ENCODE measurements at places on chromosomes 12 and 14.
A peak's percentile ranks its signal among the peaks of the same experiment; 100 is the strongest.

DNA sequence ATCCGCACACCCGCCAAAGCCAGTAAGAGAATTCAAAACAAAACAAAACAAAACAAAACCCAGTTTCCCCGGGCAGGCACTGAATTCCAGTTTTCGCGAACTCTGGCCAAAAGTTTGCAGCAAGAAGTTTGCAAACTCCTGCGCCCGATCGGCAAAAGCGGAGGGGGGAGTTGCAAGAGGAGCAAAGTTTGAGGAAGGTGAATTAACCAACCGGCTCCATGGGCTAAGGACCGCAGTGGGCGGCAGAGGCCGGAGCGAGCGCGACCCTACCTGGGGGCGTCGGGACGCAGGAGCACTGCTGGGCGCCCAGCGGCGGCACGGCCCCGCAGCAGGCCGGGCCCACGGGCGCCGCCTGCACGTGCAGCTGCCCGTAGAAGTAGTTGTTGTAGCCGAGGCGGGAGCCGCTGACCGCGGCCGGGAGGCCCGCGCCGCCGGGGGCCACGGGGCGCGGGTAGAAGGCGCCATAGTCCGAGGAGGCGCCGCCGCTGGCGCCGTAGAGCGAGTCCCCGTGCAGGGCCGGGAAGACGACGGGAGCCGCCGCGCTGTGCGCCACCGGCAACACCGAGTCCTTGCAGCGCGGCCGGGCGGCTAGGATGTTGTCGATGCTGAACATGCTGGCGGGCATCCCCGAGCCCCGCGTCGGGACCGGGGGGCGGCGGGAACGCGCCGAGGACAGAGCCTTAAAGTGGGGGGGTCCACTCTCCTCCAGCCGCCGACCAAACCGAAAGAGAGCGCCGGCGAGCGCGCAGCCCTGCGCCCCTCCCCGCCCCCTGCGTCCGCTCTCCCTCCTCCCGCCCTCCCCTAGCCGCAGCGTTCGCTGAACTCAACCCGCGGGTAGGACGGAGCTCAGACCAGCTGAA lies at the start of gene GSC:
Gene GSC, minus strand, starts transcription at position 723 of the 860 bp plus-strand sequence. Its CDS starts 98 bp downstream, at position 625.
- peak; percentile 15 for DNase-seq

- DNase-seq, result peak; percentile 54
Measured at GRCh38 chr12:13165617-13166041, 30.9 kb upstream of the EMP1 start.

DNA sequence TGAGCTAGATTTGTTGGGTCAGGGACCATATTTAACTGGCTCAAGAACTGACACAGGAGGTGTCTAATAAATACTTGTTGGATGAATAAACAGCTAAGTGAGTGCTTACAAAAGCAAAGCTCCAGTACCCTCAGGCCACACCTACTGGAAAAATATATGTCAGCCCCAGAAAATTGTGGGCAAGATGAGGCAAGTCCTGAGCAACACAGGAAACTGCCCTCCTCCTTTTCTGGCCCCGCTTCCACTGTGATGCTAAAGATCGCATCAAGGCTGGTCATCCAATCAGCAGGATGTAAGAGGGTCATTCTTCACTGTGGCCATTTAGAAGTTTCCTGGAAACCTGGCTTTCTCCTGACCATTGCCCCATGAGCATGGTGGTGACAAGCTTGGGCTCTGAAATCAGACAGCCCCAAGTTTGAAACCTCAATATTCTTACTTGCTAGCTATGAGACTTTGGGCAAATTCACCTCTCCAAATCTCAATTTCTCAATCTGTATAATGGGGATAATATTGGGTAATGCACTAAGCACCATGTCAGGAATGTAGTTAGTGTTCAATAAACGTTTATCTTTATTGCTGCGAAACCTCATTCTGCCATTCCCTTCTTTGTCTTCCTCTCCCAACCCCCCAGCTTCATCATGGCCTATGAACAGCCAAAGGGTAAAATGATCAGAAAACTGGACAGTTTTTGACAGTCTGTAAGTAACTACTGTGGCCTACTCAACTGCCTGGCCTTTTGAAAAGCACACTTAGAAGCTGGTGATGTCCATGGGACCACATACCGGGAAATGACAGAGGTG lies 139.3 kb upstream of the PZP start:
- DNase-seq, result peak; percentile 15

GRCh38 chr12:66531766-66532165 lies 147.1 kb downstream of the GRIP1 start:
- no peak for DNase-seq

- no peak for DNase-seq
Measured at GRCh38 chr14:104395276-104395675, 184.3 kb upstream of the C14orf180 start.

DNA sequence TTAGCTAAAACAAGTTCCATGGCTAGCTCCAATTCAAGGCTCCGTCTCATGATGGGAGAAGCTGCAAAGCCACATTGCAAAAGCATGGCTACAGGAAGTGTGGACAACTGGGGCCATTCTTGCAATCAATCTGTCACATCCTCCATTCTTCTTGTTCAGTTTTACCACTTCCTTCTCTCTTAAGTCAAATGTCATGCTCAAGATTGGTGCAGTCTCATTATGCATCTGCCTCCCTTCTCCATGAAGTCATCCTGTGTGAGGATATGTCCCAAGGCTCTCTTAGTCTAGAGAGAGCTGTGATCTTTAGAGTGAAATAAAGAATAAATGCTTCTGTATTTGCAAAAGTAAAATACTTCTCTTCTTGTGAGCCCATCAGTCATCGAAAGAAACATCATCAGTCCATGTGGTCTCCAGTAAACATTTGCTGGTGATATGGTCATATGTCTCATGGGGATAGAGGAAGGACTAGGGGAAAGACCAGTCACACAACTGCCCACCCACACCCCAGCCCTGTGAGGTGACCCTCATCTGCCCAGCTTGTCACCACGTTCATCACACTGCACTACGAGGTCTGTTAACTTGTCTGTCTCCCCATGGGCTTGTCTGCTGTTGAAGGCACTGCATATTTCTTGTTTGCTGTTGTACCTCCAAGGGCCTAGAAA lies 303.0 kb downstream of the NUAK1 start:
- DNase-seq, result no peak

Data from trophoblast cell (in vitro differentiated cells and primary cell).